Fibroblast of villous mesenchyme (primary cell): ENCODE measurements at places on chromosomes 1 and 21. TPM values are rescaled to one million over a fixed set of nuclear protein-coding genes. Genes with fewer than 3 reads are reported as not detected.

Gene C1orf116
- total RNA-seq = under 0.01 TPM in 1 of 2 replicates, not detected in the other

Gene FH
- total RNA-seq = 111 and 128 TPM in 2 replicates

Gene FOXJ3
- 28.7 and 34.5 TPM in 2 replicates for total RNA-seq

Gene UBIAD1
- total RNA-seq = 9.0 and 9.5 TPM in 2 replicates

Gene TPTE
- 0.32 and 0.43 TPM in 2 replicates for total RNA-seq

Gene NUAK2
- 7.1 and 12.1 TPM in 2 replicates for total RNA-seq

Gene NCF2
- total RNA-seq = 1.6 TPM in 1 of 2 replicates, not detected in the other

Gene SHE
- not detected in 2 replicates for total RNA-seq

Gene CD1B
- not detected in 2 replicates for total RNA-seq

Gene KIF17
- 0.64 and 2.2 TPM in 2 replicates for total RNA-seq

Gene PGLYRP3
- total RNA-seq = not detected in 2 replicates
